Right cardiac atrium (tissue), 5 donors: ENCODE measurements at places on chromosomes 12 and 14.

DNA sequence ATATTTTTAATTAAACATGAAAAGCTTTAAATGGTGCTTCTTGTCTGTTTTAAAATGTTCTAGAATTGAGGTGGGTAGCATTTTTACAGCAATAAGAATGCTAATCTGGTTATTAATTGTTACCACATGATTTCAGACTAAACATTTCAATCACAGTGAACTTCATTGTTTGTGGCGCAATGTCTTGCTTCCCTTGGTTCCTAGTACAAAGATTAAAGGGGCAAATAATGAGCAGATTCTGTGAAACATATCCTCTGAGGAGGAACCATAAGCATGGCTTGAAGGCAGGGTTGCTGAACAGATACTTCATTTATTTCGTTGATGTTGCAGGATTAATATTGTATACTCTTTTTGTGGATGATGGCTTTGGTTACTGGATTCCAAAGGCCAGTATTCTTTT lies 162.1 kb downstream of the FUT8 start:
- DNase-seq = no peak

- no peak for DNase-seq
Measured at GRCh38 chr12:18859400-18859799, 121.5 kb downstream of the CAPZA3 start.

DNA sequence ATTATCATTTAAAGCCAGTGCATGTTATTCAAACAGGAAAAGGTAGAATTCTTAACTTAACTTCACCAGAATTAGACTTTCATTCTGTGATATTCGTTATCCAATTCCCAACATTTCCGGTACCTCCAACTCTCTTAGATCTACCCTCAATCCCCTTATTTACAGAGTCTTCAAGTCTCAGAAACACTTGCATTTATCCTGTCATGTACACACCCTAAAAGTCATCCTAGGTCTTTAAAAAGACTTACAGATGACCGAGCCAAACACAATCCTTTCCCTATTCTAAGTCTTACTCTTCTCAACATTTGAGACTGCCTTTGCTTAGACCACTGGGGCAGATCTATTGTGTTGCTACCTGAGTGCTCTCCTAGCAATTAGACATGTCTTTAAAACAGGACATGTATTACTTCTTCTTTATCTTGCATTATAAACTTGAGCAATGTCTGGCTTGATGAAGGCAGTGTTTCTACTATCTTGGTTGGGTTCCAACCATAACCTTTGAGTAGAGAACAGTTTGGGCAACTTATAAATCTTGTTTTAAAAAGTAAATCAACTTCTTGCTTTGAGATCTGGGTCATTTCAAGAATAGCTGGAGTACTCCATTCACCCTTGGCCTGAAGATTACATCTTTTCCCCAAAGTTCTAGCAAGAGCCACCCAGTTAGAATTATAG lies 140.6 kb upstream of the PLEKHG7 start:
- DNase-seq = no peak

DNA sequence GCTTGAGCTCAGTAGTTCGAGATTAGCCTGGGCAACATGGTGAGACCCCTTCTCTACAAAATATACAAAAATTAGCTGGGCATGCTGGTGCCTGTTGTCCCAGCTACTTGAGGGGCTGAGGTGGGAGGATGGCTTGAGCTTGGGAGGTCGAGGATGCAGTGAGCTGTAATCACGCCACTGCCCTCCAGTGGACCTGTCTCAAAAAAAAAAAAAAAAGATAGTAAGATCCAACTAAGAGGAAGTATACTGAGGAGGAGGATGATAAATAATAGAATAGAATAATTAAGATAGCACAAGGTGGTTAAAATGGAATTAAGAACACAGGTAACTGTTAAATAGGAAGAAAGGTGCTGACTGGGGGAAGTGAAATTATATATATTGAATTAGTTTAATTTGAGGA lies 37.0 kb upstream of the BAZ1A start:
- no peak for DNase-seq

DNA sequence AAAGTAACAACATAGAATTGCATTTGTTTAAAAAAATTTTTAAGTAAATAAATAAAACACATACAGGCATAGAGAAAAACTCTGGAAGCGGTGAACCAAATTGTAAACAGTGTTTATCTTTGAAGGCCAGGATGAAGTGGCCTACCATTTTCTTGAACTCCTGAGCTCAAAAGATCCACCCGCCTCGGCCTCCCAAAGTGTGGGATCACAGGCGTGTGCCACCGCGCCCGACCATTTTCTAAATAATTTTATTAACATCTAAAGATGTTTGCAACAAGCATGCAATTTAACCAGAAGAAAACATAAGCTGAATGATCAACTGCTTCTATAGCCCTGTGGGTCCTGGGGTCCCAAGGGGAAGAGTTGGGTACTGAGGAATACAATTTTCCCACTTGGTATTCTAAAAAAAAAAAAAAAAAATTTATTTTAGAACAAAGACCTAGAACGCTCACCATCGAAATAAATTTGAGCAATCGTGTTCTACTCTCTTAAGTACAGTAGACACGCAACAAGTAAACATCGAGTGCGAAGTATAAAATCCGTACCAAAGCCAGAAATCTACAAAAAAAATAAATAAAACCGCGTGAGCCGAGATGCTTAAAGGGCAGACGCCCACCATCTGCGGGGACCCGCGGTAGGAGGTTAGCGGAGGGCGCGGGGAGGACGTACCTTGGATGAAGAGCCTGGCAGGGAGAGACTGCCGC lies 484 bp downstream of the MIS18BP1 start:
- no peak for DNase-seq

- DNase-seq = no peak
Measured at GRCh38 chr12:110919720-110920119, 659 bp downstream of the MYL2 start.

- DNase-seq = no peak
Measured at GRCh38 chr12:71947645-71948105, 9.0 kb downstream of the TPH2 start.

- DNase-seq = no peak
Measured at GRCh38 chr14:55329999-55330710, 58.9 kb downstream of the FBXO34 start.

- DNase-seq = no peak
Measured at GRCh38 chr12:46470975-46471374, 98.4 kb upstream of the SLC38A2 start.

DNA sequence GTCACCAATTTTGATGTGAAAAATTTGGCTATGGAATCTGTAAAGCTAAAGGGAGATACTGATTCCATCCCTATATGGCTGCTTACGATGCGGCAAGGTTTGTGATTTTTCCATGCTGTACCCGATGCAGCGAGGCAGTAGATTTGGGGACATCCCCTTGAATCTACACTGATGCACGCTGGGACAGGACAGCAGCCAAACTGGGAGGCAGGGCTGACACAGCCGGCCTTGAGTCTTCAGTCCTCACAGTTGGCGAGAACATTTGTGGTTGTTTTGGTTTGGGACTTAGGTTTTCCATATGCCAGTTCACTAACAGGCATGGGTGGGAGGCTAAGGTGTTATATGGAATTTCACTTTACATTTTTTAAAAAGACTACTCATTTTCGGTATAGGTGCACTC lies 3.8 kb downstream of the GALNT16 start:
- peak; percentile 84 for DNase-seq

- no peak for DNase-seq
Measured at GRCh38 chr12:123940627-123940966, 32.0 kb downstream of the CCDC92 start.

- DNase-seq = no peak
Measured at GRCh38 chr14:52992236-52992870, 41.5 kb upstream of the FERMT2 start.

DNA sequence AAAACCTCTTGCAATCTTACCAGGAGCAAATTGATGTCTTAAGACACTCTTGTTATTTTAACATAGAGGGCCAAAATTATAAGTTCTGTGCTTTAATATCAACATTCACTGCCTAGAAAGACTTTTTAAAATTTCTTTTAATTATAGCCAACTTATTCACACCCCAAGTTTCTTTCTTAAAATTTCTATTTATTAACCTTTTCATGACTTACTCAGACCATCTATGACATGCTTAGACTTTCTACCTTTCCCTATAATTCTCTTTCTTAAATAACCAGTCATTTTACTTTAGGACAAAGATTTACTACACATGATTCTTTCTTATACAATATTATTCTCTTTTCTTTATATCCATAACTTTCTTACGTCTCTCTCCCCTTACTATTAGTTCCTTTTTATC lies 220.4 kb downstream of the NUBPL start:
- DNase-seq = no peak

- no peak for DNase-seq
Measured at GRCh38 chr12:56931474-56931978, 2.7 kb downstream of the SDR9C7 start.

GRCh38 chr12:27915021-27915420 lies 57.5 kb downstream of the PTHLH start:
- peak; percentile 62 for DNase-seq

GRCh38 chr12:104796475-104796862 lies 161.6 kb downstream of the SLC41A2 start:
- no peak for DNase-seq

- DNase-seq = no peak
Measured at GRCh38 chr14:100955201-100955600, 51.7 kb upstream of the RTL1 start.

- no peak for DNase-seq
Measured at GRCh38 chr14:45254771-45255170, 1.8 kb upstream of the MIS18BP1 start.

DNA sequence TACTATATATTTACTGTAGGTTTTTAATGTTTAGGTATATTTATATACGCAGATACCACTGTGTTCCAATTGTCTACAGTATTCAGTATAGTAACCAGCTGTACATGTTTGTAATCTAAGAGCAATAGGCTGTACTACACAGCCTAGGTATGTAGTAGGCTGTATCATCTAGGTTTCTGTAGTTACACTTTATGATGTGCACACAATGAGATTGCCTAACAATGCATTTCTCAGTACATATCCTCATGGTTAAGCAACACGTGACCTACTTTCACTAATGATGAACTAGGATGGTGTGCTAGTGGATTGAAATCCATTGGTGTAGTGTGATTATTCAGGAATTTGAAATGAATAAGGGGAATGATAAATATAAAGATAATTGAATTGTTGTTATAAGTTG lies 77.7 kb downstream of the ETNK1 start:
- no peak for DNase-seq

DNA sequence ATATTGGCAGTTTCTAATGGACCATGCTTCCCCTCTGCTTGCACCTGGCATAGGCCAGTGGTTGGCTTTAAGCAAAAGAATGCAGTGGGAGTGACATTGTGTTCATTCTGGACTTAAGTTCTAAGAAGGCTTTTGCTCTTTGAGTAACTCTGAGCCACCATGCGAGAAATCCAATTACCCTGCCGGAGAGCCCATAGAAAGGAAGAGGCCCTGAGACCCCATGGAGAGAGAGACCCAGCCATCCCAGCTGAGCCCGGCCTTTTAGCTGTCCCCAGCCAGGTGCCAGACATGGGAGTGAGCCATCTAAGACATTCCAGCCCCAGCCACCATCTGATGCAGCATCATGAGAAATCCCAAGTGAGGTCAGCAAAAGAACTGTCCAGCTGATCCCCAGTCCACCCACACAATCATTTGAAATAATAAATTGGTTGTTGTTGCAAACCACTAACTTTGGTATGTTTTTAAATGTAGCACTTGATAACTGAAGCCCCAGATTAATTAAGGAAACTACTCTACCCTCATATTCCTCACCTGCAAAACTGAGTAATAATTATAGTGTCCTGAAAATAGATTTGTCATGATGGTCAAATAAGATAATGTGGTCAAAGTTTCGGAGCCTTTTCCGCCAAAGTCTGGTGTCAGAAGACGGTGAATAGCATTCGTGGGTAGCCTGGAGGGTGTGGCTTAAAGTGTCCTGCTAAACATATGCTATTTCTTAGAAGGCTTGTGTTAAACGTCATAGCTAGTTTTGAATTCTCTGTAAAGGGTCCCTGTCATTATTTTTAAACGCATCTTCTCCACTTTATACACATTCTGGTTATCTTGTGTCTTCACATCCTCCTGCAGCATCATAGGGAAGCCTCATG lies 166.6 kb upstream of the PELI2 start:
- peak; percentile 20 for DNase-seq

DNA sequence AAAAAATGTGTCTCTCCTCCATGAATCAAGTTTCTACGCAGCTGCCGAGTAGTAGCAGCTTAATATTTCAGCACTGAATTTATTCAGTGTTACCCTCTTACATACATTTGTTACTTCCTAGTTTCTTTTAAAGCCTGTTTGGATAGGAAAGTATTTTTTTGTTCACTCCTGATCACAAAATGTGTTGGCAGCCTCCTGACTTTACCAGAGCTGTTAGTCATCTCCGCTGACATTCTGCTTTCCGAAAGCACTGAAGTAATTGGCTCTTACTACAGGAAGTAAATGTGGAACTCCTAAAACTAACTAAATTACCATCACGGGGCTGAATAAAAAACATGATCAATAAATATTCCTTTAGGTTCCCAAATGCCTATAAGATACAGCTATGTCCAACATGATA lies 225.5 kb downstream of the EPS8 start:
- DNase-seq = no peak

GRCh38 chr14:77186911-77187648 lies 5.5 kb downstream of the TMEM63C start:
- no peak for DNase-seq
